ENCODE measurements at places on chromosomes 4 and X.
A peak's percentile ranks its signal among the peaks of the same experiment; 100 is the strongest.

- DNase-seq: peak; percentile 10
These were observed 568.1 kb upstream of the GNPDA2 start for GRCh38 chr4:45294464-45294863.

GRCh38 chr4:6520978-6521377 is 48.6 kb upstream of the PPP2R2C start:
- no peak for DNase-seq

DNA sequence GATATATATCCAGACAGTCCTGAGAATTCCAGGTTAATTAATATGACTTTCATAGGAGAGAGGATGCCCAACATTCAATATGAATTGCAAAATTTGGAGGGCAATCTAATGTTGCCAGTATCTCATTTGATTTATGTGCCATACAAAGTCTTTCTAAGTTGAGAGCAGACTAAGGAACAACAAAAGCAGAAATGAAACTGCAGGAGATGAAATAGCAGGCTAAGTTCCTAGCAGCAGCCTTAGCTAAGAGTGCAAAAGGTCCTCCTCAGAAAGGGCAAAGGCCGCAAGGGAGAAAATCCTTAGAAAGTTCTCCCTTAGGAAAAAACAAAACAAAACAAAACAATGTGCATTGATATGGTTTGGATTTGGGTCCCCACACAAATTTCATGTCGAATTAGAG is 602.9 kb upstream of the HTR2C start:
- no peak for DNase-seq

- DNase-seq: no peak
These were observed 242.8 kb downstream of the PPP3CA start for GRCh38 chr4:101104312-101105052.

GRCh38 chr4:75630174-75630936 is at the start of gene CDKL2:
CDKL2 (minus strand) TSS chr4:75630528; CDS start chr4:75625988, 4,540 bp downstream.
- peak; percentile 92 for DNase-seq

DNA sequence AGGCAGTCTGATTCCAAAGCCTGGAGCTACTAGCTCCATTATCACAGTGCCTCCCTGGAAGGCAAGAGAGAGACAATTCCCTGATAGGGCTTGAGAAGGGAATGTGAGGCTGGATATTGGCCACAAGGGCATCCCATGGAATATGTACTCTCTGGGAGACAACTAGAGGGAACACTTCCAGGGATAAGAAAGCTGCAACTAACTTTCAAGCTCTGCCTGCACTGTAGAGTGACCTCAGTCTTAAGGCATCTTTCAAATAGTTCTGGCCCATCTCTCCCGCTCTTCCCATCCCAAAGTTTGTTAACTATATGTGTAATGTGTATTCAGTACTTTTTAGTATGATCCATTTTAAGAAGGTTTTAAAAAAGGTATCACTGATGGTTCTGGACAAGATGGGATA is 13.1 kb upstream of the RNF212 start:
- DNase-seq: no peak

DNA sequence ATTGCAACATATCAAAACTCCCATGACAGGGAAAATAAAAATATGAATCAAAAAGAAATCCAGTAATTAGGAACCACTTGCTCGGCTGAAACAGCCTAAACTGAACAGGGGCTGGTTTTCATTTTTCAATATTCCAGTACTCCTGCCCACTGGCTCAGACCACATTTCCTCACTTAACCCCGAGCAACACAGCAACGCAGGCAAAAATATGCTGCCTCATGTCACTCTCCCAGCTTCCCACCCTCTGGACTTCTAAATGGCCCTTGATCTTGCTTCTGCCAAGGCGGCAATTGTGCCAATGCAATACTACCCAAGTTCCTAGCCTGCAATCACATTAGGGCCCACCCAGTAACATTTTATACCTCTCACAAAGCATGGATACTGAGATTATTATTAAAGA is 30.6 kb downstream of the USP46 start:
- no peak for DNase-seq

DNA sequence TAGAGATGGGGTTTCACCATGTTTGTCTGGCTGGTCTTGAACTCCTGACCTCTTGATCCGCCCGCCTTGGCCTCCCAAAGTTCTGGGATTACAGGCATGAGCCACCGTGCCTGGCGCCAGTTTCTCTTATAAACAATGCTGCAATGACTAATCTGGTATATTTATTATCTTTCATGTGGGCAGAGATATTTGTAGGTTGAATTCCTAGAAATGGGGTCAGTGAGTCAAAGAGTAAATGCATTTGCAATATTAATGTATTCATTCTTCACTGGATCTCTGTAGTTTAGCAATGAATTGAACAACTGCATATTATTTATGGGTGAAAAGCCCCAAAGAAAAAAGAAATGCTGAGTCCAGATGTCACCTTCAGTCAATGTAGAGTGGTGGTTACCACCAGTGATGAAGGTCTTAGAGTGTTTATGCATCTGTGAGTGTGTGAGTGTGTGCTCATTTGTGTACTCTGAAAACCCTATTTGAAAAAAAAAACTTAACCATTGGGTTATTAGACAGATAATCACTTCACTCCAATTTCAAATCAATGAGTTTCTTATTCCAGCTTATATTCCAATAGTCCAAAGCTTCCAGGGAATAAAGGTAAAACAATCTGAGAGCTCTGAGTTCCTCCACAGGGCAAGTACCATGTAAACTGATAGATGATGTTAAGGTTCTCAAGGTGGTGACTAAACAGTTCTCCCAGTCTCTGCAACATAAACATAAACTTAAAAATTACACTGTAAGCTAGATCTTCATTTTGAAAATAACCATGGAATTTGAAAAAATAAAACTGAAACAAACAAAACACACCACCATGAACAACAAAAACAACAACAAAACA is 22.6 kb upstream of the CD38 start:
- DNase-seq: no peak

DNA sequence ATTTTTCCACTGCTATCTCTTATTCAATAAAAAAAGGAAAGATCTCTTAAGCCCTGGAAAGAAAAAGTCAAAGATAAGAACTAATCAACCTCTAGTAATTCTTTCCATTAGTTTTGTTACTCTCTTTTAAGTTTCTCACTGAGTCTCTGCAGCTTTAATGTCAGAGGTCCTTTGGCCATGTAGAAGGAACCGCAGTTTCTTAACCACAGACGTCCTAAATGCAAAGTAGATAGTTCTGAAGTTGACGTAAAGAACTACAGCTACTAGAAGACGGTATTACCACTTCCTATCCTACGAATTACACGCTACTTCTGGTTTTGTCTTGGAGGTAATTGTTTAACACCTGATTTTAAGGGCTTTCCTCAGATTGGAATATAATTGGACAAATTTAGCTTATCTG is 325.9 kb downstream of the ANKRD50 start:
- no peak for DNase-seq

- DNase-seq: peak; percentile 78
These were observed 578.7 kb downstream of the BCOR start for GRCh38 chrX:39519030-39519488.

DNA sequence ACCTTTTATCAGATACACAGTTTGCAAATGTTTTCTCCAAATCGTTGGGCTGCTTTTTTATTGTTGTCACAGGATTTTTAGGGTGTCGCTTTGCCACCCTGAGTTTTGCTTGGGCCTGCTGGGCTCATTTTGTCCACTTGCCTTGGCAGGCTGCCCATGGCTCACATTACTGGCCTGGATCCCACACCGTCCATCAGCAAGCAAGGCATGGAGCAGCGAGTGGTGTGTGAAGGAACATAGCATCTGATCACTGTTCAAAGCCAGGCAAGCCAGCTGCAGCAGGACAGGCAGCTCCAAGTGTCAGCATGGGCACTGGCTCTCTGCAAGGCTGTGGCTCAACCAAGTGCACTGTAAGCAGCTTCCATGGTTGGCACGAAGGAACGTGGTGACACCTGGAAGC is 261.4 kb upstream of the TECRL start:
- DNase-seq: peak; percentile 6

DNA sequence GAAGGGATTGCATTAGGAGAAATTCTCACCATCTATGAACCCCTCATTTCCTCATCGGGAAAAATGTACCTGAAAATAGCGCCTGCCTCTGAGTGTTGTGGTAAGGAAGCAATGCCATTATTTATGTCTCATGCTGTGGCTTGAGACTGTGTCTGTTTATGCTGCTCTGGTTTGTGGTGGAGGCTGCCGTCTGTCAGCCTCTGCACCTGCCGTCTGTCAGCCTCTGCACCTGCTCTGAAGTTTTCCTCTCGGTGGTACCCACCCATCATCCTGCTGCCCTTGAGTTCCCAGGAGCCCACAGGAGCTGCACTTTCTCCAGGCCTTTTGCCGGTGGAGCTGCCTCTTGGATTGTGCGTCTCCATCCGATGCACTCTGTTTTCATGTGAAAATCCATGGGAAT is 68.5 kb upstream of the PPP2R3B start:
- no peak for DNase-seq

- DNase-seq: no peak
These were observed 8.2 kb downstream of the CLCN3 start for GRCh38 chr4:169628579-169628978.

- no peak for DNase-seq
These were observed 415.7 kb upstream of the NDST4 start for GRCh38 chr4:115529126-115529525.

GRCh38 chr4:146182443-146182842 is 6.9 kb downstream of the LSM6 start:
- DNase-seq: no peak

GRCh38 chr4:113276464-113277170 is 227.2 kb downstream of the ANK2 start:
- DNase-seq: no peak

DNA sequence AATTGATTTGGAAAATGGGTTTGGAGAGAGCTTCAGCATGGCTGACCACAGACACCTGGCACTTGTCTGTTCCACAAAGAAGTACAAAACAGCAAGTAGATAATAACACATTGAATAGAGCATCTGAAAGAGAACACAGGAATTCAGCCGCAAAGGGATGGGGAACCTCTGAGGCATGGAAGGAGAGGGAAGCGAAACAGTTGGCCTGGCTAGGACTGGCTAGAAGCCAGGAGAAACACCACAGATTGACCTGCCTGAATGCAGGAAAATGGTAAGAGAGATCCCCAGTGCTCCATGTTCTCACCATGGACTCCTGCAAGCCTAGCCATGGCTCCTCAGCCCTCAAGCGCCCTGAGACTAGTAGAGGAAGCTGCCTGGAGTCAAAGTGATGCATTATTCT is 169.7 kb upstream of the SH3RF1 start:
- DNase-seq: no peak
